ENCODE measurements at places on chromosomes 1 and 21.

GRCh38 chr1:115677565-115677964 lies 35.8 kb downstream of the VANGL1 start:
- no peak for DNase-seq

- no peak for DNase-seq
Observed at GRCh38 chr1:3215198-3216014, 146.4 kb downstream of the PRDM16 start.

GRCh38 chr1:100767176-100767890 lies 47.8 kb downstream of the VCAM1 start:
- DNase-seq = no peak

- no peak for DNase-seq
Observed at GRCh38 chr1:4734791-4735190, 80.4 kb downstream of the AJAP1 start.

DNA sequence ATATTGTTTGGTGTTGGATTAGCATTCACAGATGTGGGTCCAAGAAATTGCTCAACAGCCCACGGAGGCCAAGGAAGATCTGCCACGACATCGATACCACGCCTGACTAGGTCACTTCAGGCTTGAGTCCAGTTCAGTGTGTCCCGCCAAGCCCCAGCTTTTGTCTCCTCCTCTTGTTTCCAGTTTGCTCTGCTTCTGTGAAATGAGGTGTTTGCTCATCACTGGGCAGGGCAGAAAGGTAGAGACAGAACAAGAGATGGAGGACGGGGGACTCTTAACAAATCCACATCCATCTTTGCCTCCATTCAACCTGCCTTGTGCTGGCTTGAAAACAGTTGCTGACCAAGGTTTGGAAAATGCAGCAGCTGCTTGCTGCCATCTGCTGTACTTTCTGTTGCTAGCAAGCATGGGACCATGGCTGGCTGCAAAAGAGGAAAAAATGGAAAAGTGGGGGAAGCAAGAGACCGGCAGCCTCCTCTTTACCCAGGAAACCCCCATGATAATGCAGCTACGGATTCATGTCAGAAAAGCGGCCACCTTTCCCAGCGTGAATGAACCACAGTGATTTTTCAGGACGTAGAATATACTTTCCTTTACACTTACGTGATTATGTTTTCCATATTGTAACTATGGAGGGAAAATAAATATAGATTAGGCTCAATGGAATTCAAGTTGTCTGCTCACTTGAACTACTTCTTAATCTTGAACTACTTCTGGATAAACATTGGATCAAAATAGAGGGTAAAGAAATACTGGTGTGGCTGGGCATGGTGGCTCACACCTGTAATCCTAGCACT lies 80.2 kb upstream of the GREM2 start:
- DNase-seq = peak; percentile 3

- DNase-seq = no peak
Observed at GRCh38 chr1:244881552-244882280, 17.4 kb upstream of the HNRNPU start.

GRCh38 chr1:147630022-147630421 lies 40.3 kb downstream of the ACP6 start:
- no peak for DNase-seq

DNA sequence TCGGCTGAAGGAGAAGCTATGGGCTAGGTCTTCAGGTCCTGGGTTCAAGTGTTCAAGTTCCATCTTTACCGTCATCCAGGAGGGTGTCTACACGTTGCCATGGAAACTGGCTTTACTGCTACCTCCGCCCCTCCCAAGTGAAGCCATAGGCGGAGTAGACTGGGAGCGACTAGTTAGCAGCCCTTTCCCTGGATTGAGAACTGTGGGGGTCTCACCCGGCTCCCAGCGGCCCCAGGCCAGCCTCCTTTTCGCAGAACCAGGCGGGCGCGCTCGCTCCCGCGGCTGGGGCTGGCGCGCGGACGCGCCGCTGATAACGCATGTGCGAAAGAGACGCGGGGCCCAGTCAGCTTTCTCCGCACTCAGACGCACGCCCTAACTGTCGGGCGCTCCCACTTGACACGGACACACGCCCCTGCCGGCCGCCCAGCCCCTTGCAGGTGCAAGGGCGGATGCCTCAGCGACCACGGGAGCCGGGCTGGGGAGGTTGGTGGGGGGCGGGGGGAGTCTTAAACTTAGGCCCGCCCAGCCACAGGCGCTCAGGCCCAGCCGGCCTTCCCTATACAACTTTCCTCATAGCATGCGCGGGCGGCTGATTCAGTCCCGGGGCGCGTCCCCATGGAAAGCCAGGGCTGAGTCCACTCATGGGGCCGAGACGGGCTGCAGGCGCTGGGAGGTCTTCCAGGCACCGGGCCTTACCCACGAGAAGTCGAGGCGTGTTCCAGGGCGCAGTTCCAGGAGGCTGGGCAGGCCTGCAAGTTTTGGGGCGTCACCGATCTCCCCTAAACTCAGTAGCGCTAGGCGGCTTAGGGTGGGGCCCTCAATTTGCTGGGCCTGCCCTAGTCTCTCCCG lies 7.4 kb downstream of the EFNA4 start:
- peak; percentile 77 for DNase-seq

- DNase-seq = peak; percentile 30
Observed at GRCh38 chr1:99749504-99750347, 16.7 kb downstream of the FRRS1 start.

GRCh38 chr1:230425252-230426091 lies 660 bp downstream of the PGBD5 start:
- DNase-seq = no peak

GRCh38 chr1:231724876-231725647 lies 98.5 kb downstream of the DISC1 start:
- peak; percentile 26 for DNase-seq

- DNase-seq = no peak
Observed at GRCh38 chr1:230857077-230857476, 11.2 kb downstream of the C1orf198 start.

DNA sequence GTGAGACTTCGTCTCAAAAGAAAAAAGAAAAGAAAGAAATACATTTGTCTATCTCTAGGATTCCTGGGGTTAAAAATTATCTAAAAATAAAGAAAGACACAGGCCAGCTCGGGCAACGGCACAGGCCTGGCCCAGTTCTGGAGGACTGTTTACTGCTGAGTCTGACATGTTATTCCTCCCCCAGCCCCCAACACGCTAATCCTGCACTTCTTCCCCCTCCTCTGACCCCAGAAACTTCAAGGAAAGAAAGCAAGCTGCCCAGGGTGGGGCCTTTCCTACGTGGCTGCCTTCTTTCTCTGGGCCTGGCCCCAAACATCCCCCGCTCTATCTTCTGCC lies 40.0 kb downstream of the ACOT7 start:
- no peak for DNase-seq

DNA sequence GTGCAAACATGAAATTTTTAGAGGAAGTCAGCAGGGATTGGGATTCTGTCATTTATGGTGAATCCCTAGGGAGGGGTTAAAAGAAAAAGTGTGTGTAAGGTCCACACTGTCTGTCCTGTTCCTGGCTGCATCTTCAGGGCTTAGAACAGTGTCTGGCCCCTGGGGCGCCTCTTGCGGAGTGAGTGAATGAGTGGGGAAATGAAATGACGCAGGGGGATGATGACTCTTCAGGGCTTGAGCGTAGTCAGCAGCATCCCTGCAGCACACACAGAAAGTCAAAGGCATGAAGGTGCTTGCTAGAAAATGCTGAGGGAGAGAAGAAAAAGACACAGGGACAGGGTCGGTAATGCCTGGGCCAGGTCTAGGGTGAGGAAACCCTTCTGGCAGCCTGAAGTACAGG lies 57.8 kb downstream of the PGBD5 start:
- no peak for DNase-seq

DNA sequence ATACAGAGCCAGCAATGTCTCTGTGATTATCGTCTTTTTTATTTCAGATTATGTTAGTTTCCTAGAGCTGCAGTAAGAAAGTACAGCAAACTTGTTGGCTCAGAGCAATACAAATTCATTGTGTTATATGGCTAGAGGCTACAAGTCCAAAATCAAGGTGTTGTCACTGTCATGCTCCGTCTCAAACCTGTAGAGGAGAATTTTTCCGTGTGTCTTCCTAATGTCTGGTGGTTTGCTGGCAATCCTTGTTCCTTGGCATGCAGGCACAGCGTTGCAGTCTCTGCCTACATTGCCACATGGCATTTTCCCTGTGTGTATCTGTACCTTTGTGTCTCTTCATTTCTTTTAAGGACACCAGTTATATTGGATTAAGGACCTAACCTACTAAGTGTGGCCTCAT lies 244.4 kb downstream of the LRRIQ3 start:
- DNase-seq = no peak

DNA sequence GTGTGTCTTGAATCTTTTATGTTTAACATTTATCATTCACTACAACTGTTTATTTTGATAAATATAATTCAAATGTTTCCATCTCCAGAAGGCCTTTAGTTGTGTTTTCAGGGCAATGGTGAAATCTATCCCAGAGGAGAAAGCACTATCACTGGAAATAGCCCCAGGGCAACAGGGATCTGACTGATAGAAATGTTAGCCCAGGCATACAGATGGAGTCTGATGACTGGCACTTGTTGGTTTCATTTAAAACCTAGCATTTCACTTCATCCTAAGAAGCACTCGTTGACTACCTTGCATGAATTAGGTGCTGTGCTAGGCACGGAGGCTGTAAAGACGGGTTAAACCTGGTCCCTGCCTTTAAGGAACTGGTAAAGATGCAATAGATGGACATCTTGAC lies 103.1 kb downstream of the C1orf21 start:
- no peak for DNase-seq

Data from activated CD4-positive, alpha-beta T cell treated with anti-CD3 and anti-CD28 coated beads, Interleukin-2, amount 50 U/mL, for 16 hours (primary cell).